ENCODE measurements at places on chromosomes 4 and X.

DNA sequence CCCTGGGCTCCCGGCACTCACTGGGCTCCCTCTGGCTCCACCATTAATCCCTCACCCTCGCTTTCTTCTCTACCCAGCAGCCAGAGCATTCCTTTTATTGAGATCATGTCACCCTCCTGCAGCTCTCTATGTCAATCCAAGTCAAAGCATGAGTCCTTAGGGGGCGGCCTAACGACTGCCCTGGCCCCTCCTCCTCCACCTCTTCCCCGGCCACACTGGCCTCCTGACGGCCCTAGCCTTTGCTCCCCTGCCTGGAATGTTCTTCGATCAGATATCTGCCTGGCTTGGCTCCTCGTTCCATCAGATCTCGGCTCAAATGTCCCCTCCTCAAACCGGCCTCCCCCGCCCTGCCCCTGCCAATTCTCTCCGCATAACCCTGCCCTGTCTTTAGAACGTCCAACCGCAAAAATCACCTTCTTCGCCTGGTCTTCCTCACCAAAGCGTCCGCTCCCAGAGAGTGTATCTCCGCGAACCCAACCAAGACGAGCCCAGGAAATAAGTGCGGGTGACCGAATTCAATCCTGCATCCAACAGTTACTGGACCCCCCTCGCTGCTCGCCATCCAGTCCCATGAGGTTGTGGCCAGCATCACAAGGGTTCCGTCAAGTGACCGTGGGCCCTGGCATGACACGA is 722 bp upstream of the PNCK start:
- DNase-seq, result no peak

- no peak for DNase-seq
Measured at GRCh38 chrX:96683997-96684338, 674 bp upstream of the DIAPH2 start.

DNA sequence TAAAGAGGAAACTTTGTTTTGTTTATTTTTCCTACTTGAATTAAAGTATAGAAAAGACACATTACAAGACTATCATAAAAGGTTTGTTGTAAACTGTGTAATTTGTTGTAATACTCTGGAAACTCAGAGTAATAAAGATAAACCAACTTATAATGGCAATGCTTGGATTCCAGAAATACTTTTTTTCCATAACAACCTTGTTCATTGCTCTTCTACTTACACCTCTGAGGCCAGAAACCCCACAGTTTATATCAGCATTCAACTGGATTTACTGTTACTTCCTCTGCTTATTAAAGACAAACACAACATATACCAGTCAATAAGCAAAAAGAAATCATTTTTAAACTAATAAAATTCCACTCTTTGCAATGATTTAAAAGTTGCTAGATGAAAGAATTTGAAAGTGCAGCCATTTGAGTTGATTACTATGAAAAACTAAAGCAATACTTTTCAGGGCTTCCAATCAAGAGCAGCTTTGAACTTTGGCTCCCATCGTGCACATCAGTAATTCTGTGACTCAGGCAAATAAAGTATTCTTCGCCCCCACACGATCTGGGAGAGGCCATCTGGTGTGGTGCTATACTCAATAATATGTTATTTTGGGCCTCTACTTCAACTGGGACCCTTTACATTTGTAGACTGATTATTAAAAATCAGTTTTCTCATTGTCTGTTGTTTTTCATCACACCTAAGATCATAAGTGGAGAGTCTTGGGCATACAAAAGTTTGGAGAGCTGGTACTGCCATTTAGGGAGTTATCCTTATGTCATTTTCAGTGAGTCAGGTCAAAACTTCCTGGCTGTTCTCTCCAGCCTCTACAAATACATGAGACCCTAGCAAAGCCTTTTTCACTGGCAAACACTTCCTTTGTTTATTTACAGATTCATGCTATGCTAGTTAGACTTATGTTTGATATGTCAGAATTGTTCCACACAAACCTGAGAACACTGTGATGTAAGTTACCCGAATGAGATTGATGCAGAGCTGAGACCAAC is 20.5 kb downstream of the DDIT4L start:
- peak; percentile 11 for DNase-seq

GRCh38 chr4:53767482-53767881 is 176.2 kb upstream of the LNX1 start:
- peak; percentile 69 for DNase-seq

DNA sequence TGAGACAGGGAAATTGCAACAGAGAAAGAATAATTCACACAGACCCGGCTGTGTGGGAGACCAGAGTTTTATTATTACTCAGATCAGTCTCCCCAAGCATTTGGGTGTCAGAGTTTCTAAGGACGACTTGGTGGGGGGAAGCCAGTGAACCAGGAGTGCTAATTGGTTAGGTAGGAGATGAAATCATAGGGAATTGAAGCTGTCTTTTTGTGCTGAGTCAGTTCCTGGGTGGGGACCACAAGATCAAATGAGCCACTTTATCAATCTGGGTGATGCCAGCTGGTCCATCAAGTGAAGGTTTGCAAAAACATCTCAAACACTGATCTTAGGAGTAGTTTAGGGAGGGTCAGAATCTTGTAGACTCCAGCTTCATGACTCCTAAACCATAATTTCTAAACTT is 560.7 kb downstream of the ADGRL3 start:
- no peak for DNase-seq

GRCh38 chr4:63218856-63219255 is 1190.4 kb downstream of the TECRL start:
- no peak for DNase-seq

GRCh38 chr4:137674066-137674465 is 141.8 kb upstream of the PCDH18 start:
- peak; percentile 89 for DNase-seq

DNA sequence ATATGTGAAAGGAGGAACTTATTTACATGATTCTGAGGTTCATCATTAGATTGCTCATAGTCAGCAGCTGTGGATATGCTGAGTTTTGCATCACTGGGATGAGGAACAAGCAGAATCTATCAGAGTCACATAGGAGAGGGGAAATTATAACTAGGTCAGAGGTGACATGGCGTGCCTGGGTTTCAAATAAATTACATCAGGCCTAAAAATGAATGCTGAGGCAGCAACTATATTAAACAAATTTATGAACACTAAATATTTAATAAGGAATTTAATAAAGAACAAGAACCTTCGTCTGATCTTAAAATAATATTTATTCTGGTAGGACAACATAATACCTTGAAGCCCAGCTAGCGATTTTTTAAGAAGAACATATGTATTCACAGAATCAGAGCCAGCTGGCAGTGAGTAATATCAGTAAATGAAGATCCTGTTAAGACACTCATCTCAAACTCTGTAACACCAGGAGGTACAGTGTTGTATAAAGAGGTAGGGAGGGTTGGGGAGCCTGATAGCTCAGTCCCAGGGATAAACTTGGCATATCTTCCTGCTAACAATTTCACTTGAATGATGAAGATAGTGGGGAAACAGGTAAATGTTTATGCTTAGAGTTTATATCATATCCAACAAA is 60.9 kb upstream of the HS3ST1 start:
- no peak for DNase-seq

GRCh38 chrX:42694260-42694815 is 83.6 kb downstream of the PPP1R2C start:
- no peak for DNase-seq

DNA sequence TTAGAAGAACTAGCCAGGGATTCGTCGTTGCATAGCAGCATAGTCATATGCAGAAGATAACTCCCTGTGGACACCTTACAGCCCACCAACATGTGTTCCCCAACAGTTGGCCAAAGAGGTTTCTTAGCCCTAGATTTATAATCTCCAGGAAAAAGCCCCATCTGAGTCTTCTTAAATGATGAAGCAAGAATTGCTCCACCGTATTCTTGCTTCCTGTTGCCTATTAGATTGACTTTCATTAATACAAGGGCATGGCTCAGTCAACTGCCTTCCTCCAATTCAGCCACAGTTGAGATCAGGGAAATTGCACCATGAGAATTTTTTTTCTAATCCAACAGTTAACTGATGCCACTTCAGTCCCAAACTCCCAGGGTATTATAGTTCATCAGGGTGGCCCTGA is 5.2 kb upstream of the AFF2 start:
- no peak for DNase-seq

- no peak for DNase-seq
Measured at GRCh38 chr4:141891260-141892120, 255.1 kb downstream of the IL15 start.

Measured in fibroblast of skin of right quadriceps (primary cell).